ENCODE measurements at places on chromosomes 5 and 9.
A peak's percentile ranks its signal among the peaks of the same experiment; 100 is the strongest.

GRCh38 chr9:23229890-23230317, 596.1 kb downstream of the ELAVL2 start:
- H3K36me3 ChIP-seq: no peaks in the 10 kb centered on the region
- H3K4me1 ChIP-seq: no peaks in the 10 kb centered on the region
- no peak overlapping the region for H3K27ac ChIP-seq
- H3K4me3 ChIP-seq: no peak overlapping the region
- no peak for DNase-seq
- no peaks in the 10 kb centered on the region for H3K27me3 ChIP-seq

DNA sequence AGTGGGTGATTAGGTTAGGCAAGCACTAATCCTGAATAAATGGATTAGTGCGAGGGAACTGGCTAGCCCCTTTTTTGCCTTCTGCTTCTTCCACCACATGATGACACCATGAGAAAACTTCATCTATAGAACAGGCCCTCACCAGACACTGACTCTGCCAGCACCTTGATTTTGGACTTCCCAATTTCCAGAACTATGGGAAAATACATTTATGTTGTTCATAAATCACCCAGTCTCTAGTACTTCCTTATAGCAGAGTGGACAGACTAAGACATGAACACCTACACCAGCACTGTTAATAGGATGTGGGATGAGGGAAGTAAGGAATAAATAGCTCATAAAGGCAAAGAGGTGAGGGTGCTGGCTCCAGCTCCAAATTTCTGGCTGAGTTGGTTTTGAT, 1.4 kb downstream of the ZNF622 start:
- H3K4me3 ChIP-seq: peak overlapping the region; percentile 93
- peaks cover 34% of the 10 kb centered on the region for H3K36me3 ChIP-seq
- peaks cover 36% of the 10 kb centered on the region for H3K4me1 ChIP-seq

GRCh38 chr5:131984956-131985665, 26.3 kb downstream of the ACSL6 start:
- no peak for DNase-seq
- H3K36me3 ChIP-seq: no peaks in the 10 kb centered on the region
- no peaks in the 10 kb centered on the region for H3K27me3 ChIP-seq
- H3K4me1 ChIP-seq: peaks cover 10% of the 10 kb centered on the region
- H3K27ac ChIP-seq: no peak overlapping the region

GRCh38 chr9:133932633-133933032, 59.5 kb downstream of the VAV2 start:
- H3K27me3 ChIP-seq: no peaks in the 10 kb centered on the region
- H3K27ac ChIP-seq: no peak overlapping the region
- H3K4me1 ChIP-seq: no peaks in the 10 kb centered on the region
- no peak for DNase-seq

GRCh38 chr9:97900103-97900737, 22.1 kb downstream of the TRMO start:
- H3K27me3 ChIP-seq: no peaks in the 10 kb centered on the region
- H3K4me3 ChIP-seq: no peak overlapping the region
- no peaks in the 10 kb centered on the region for H3K4me1 ChIP-seq
- no peak for DNase-seq
- no peak overlapping the region for H3K27ac ChIP-seq

DNA sequence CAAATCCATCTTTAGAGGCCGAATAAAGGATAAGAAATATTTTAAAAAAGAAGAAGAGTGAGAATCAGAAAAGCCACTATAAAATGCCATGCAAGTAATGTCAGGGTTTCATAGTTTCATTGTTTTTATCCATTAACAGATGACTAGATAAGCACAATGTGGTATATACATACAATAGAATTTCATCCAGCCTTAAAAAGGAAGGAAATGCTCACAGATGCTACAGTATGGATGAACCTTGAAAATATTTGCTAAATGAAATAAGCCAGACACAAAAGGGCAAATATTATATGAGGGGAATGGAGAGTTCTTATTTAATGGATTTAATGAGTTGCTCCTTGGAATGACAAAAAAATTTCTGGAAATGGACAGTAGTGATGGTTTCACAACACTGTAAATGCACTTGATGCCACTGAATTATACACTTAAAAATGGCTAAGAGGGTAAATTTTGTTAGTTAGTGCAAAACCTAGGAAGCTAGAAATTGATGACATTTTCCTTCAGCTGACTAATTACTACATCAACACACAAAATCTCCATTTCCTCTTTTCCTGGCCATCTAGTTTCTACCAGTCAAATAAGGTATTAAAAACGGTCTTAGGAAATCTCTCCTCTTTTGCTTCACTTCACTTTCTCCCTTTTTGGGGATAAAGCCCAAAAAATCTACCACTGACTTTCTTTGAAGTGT, 86.6 kb downstream of the GNA14 start:
- H3K27ac ChIP-seq: no peak overlapping the region
- H3K27me3 ChIP-seq: no peaks in the 10 kb centered on the region
- no peak overlapping the region for H3K4me3 ChIP-seq
- no peak for DNase-seq
- no peaks in the 10 kb centered on the region for H3K36me3 ChIP-seq

GRCh38 chr5:62138607-62139006, 167.4 kb upstream of the KIF2A start:
- no peak for DNase-seq
- H3K36me3 ChIP-seq: no peaks in the 10 kb centered on the region
- peaks cover 22% of the 10 kb centered on the region for H3K4me1 ChIP-seq
- no peaks in the 10 kb centered on the region for H3K27me3 ChIP-seq

DNA sequence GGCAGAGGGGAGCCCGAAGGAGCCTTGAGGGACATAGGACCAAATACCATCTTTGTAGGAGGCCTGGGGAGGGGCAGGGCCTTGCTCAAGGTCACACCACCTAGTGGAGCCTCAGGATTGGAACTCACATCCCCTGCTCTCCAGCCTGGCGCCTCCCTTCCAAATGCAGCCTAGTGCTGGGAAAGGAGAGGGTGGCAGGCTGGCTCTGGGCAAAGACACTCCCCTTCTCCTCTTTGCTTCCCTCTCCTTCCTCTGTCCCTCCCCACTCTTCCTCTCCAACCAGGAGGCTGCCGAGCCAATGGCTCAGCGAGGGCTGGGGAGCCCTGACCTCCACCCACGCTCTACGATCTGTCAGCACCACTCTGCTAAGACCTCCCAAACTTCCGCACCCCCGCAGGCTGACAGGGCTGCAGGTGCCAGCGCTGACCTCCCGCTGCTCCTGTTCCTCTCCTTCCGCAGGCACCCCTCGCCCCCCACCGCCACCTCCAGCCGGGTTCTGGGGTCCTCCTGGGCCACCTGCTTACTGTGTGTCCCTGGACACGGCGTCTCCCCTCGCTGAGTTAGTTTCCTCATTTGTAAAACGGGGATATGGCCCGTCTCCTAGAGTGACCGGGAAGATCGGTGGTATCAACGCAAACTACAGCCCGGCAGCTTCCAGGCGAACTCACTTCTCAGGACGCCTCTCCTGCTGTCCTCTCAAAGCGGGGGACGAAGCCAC, 52.9 kb downstream of the C9orf50 start:
- peaks cover 30% of the 10 kb centered on the region for H3K4me1 ChIP-seq
- no peaks in the 10 kb centered on the region for H3K36me3 ChIP-seq
- peak overlapping the region; percentile 92 for H3K27ac ChIP-seq
- H3K4me3 ChIP-seq: peak overlapping the region; percentile 55
- DNase-seq: peak; percentile 48
- H3K27me3 ChIP-seq: no peaks in the 10 kb centered on the region

DNA sequence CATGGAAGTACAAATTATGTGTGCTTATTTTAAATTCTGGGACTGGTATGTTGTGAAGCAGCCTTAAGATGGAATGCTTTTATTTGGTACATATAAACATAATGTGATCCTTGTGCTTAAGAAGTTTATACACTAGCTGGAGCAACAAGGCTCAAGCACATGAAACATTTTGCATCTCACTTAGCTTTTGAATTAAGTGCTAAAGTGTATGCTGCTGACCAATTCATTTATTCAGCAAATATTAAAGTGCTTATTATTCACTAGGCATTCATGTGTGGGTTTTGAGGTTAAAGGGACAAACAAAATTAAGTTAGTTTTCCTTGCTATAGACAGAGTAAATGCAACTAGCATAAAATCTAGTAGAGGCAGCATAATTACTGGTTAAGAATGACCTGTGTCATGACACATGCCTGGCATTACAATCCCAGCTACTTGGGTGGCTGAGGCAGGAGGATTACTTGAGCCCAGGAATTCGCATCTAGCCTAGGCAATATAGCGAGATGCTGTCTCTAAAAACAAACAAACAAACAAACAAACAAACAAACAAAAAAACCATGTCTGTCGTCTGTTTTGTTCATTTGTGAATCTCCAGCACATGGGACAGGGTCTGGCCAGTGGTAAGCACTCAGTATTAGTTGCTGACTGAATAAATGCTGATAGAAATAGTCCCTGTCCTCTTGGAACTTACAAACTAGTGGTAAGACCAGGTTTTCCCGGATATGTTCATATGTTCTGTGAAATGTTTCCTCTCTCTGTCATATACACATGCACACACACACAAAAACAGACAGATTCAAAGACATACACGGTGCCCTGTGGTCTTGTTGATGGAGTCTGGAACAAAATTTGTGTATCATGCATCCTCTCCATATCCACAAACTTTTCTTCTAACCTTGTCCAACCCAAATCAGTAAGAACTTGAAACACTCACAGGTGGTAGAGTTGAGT, 41.9 kb upstream of the TNFAIP8 start:
- no peak overlapping the region for H3K27ac ChIP-seq
- no peaks in the 10 kb centered on the region for H3K36me3 ChIP-seq
- no peak overlapping the region for H3K4me3 ChIP-seq
- no peaks in the 10 kb centered on the region for H3K27me3 ChIP-seq
- no peak for DNase-seq

GRCh38 chr5:115033861-115034260, 135.8 kb downstream of the TRIM36 start:
- no peak overlapping the region for H3K27ac ChIP-seq
- H3K4me3 ChIP-seq: no peak overlapping the region
- no peak for DNase-seq
- no peaks in the 10 kb centered on the region for H3K4me1 ChIP-seq
- no peaks in the 10 kb centered on the region for H3K36me3 ChIP-seq

GRCh38 chr5:101482931-101483330, 579.8 kb upstream of the ST8SIA4 start:
- no peaks in the 10 kb centered on the region for H3K4me1 ChIP-seq
- no peak for DNase-seq
- H3K36me3 ChIP-seq: no peaks in the 10 kb centered on the region
- no peak overlapping the region for H3K4me3 ChIP-seq

All from tibial artery (tissue), 4 donors.